Naive thymus-derived CD8-positive, alpha-beta T cell (primary cell): ENCODE measurements at places on chromosomes 2 and 18.

DNA sequence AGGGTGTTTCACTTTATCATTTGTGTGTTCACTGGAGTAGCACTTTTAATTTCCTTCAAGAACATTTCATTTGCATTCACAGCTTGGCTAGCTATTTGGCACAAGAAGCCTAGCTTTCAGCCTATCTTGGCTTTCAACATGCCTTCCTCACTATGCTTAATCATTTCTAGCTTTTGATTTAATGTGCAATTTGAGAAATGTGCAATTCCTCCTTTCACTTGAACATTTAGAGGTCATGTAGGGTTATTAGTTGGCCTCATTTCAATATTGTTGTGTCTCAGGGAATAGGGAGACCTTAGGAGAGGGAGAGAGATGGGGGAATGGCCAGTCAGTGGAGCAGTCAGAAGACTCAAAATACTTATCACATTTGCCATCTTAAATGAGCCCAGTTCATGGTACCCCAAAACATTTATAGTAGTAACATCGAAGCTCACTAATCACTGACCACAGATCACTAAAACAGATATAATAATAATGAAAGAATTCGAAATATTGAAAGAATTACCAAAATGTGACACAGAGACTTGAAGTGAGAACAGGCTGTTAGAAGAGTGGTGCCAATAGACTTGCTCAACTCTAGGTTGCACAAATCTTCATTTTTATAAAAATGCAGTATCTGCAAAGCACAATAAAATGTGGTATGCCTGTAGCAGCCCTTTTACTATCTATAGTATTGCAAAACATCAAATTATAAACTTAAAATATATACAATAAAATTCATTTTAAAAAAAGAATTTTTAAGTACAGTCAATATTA is 561.2 kb downstream of the METTL4 start:
- no peak for DNase-seq

GRCh38 chr18:42425025-42425424 is 470.0 kb downstream of the PIK3C3 start:
- no peak for DNase-seq

GRCh38 chr2:7264791-7265190 is 347.6 kb downstream of the RNF144A start:
- no peak for DNase-seq

GRCh38 chr2:64996871-64997307 is 7.7 kb downstream of the SLC1A4 start:
- no peak for DNase-seq

GRCh38 chr2:56202381-56203121 is 18.8 kb downstream of the CCDC85A start:
- DNase-seq, result no peak

DNA sequence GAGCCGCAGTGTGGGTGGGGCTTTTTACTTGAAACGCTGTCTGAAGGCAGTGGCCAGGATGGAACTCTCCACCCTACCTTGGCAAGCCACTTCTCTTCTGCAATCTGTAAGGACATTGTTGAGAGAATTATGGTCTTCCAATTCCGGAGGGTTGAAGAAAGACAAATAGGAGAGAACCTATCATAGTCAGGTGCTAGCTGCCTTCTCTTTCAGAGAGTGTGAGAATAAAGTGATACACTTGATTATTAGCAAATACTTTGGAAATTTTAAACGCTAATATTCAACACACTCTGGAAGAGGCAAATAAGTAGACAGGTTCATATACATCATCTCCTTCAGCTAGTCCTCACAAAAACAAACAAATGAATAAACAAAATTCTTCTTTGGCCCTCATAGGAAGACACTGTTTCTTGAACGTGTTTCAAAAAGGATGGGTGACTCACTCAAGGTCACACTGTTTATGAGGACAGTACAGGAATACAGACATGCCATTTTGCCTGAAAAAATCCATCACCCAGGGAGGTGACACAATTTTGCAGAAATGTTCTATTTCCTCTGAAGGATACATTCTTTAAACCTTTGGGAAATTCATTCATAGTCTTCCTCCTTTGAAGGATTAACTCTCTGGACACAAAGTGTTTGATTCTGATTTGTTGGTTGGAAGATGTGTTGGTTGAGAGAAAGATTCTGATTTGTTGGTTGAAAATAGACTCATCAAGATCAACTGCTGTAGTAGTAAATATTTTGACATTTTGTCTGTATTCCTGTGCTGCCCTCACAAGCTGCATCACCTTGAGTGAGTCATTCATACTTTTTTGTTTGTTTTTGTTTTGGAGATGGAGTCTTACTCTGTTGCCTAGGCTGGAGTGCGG is 2.2 kb upstream of the IL1RN start:
- DNase-seq, result no peak

GRCh38 chr2:13030606-13031005 is 313.9 kb downstream of the TRIB2 start:
- no peak for DNase-seq

DNA sequence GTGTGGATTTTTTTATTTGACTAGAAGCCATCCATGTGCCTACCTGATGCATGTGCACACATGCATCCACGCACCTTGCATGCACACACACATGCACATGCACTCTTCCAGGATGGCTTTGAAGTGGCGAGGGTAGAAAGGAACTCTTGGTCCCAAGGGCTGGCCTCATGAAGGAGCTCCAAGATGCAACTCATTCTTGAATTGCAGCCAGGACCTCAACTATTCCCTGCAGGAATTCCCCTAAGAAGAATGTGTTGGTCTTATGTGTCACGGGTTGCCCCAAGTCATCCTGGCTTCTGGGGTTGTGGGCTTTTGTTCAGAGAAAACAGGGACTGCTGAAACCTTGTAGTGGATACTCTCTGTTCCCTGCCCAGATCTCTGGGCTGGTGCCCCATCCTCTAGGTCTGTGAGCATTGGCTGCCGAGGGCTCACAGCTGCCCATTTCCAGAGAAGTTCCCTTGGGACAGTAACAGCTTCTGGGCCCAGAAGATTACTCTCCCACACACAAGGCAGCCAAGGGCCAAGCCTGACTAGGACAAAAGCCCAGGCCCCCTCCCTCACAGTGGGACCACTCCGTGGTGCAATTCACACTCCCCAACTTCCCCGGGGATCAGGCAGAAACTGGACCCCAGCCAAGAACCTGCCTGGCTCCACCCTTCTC is 137.6 kb downstream of the COPS8 start:
- no peak for DNase-seq

DNA sequence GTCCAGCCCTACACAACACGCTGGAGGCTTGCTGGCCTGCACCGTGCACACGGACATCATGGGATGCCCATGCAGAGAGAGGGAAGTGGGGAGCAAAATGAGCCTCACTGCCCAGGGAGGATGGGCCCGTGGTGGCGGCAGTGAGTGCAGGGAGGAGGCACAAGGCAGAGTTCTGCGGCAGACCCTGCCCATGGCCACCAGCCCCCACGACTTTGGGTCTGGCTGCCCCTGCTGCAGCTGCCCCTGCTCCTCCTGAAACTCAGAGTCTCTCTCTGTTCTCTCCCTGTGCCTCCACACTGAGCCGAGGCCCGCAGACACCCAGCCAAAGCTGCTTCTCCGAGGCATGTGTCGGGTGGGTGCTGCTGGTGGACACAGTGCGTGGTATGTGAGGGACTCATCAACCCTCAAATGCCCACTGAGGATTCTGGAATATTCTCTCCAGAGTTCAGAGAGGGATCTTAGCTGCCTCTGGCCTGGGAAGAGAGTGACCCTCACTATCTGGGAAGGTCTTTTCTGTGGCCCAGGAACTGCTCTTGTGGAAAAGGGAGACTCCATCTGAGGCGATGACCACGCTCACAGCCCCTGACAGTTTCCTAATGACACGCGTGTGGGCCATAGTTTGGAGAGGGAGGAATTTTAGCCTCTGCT is 45.1 kb upstream of the HPCAL1 start:
- DNase-seq, result no peak

- DNase-seq, result no peak
Observed at GRCh38 chr18:11072632-11073031, 76.7 kb downstream of the PIEZO2 start.

GRCh38 chr2:127575941-127576432 is 40.5 kb downstream of the MYO7B start:
- DNase-seq, result no peak
